Psoas muscle (tissue), 8 donors: ENCODE measurements at places on chromosomes 3 and 15. TPM values are rescaled to one million over a fixed set of nuclear protein-coding genes. Genes with fewer than 3 reads are reported as not detected.

FGD5 gene
- total RNA-seq: 10.6 TPM

HTR3E gene
- total RNA-seq: not detected

RAD18 gene
- total RNA-seq: 2.2 TPM

GRCh38 chr3:148077318-148077923 is 620.3 kb upstream of the AGTR1 start:
- no peak for DNase-seq
- no peaks in the 10 kb centered on the region for H3K4me1 ChIP-seq
- H3K27ac ChIP-seq: no peak overlapping the region
- no peaks in the 10 kb centered on the region for H3K36me3 ChIP-seq

DNA sequence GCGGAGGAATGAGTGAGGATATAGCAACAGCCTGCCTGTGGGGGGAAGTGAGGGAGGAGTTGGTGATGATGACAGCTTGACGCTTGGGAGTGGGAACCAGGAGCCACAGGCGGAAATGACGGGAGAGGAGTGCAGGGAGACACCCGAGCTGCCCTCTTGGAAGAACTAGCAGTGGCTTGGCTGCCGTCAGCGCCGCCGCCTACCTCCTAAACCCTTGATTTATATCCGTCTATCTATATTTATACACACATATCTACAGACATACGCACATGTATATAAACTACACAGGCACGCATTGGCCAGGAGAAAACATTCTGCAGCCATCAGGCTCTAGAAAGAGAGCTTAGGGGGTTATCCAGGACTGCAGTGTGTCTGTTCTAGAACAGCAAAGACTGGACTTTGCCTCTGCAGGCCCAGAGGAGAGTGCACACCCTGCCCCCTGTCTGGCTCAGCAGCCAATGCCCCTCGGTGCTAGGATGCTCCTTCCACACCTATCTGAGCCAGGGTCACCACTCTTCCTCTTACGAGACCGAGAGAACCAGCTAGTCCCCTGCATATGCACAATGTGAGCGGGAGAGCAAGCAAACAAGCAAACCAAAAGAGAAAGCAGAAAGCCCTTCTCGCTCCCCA is 45.3 kb upstream of the MAGEF1 start:
- H3K36me3 ChIP-seq: no peaks in the 10 kb centered on the region
- peak; percentile 88 for DNase-seq
- H3K4me3 ChIP-seq: no peak overlapping the region

DNA sequence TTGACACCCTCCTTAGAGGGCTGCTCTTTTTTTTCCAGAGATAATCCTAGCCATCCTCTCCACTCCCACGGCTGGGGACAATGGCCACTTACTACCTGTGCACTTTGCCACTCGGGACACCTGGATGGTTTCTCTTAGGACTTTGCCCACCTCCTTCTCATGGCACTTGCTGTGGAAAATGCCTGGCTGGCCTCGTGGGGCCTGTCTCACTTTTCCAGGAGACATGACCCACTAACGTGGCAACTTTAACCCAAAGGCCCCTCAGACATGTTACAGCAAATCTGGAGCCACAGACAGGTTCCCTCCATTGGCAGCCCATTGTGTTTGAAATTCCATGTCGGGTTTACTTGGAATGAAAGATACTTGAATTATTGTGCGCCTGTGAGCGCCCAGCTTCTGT is 29.4 kb upstream of the ESYT3 start:
- no peak for DNase-seq
- no peaks in the 10 kb centered on the region for H3K27me3 ChIP-seq
- H3K27ac ChIP-seq: no peak overlapping the region
- H3K4me1 ChIP-seq: peaks cover 3% of the 10 kb centered on the region
- H3K36me3 ChIP-seq: peaks cover 61% of the 10 kb centered on the region
- H3K4me3 ChIP-seq: no peak overlapping the region

GRCh38 chr3:66314455-66314854 is 93.7 kb downstream of the SLC25A26 start:
- no peaks in the 10 kb centered on the region for H3K4me1 ChIP-seq
- no peaks in the 10 kb centered on the region for H3K27me3 ChIP-seq
- H3K4me3 ChIP-seq: no peak overlapping the region
- DNase-seq: no peak

DNA sequence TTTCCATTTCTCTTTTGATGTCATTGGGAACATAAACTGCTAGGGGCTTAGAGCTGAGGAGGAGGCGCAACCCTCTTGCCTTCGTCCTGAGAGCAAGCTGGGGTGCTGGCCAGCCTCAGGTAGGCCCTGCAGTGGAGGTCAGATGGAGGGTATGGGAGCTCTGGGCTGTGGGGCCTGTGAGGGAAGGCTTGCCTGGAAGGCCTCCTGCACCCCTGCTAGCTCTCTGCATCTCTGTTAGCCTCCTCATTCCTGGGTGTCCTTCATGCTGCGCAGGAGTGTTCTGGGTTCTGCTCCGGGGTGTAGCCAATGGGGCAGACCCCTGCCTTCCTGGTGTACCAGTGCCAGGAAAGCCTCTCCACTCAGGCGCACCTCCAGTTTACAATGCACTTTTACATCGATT is 11.8 kb downstream of the GP5 start:
- H3K27ac ChIP-seq: no peak overlapping the region
- no peaks in the 10 kb centered on the region for H3K4me1 ChIP-seq
- no peaks in the 10 kb centered on the region for H3K27me3 ChIP-seq
- no peak for DNase-seq

- H3K4me3 ChIP-seq: no peak overlapping the region
- DNase-seq: no peak
- H3K27ac ChIP-seq: no peak overlapping the region
- no peaks in the 10 kb centered on the region for H3K27me3 ChIP-seq
- H3K36me3 ChIP-seq: no peaks in the 10 kb centered on the region
Observed at GRCh38 chr3:134294302-134295280, 43.9 kb upstream of the RYK start.

- no peaks in the 10 kb centered on the region for H3K27me3 ChIP-seq
- DNase-seq: no peak
- no peak overlapping the region for H3K4me3 ChIP-seq
- H3K36me3 ChIP-seq: no peaks in the 10 kb centered on the region
Observed at GRCh38 chr15:89794627-89795241, 18.6 kb downstream of the MESP2 start.

DNA sequence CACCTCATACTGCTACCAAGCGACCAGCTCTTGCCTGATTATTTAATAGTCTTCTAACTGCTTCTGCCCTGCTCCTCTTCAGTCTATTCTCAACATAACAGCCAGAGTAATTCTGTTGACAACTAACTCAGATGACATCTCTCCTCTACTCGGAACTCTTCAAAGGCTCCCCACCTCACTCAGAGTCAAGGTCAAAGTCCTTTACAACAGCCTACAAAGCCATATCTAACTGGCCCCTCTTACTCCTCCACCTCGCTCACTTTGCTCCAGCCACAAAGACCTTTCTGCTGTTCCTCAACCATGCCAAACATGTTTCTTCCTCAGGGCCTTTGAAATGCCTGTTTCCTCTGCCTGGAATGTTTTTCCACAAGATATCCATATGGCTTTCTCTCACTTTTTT is 43.6 kb downstream of the PIK3R4 start:
- no peak overlapping the region for H3K27ac ChIP-seq
- no peak for DNase-seq
- no peak overlapping the region for H3K4me3 ChIP-seq

- H3K4me3 ChIP-seq: no peak overlapping the region
- DNase-seq: no peak
- H3K27me3 ChIP-seq: no peaks in the 10 kb centered on the region
- H3K36me3 ChIP-seq: no peaks in the 10 kb centered on the region
Observed at GRCh38 chr3:166837535-166837934, 542.6 kb downstream of the ZBBX start.

DNA sequence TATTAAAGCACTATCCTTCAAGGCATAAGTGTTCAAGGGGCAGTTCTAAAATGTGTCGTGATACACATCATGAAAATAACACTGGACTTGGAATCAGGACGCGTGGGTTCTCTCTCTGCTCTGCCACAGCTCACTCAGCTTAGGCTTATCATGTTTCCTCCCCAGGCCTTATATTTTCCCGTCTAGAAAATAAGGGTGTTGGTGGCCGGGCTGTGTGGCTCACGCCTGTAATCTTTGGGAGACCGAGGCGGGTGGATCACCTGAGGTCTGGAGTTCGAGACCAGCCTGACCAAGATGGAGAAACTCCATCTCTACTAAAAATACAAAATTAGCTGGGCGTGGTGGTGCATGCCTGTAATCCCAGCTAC is 223.0 kb downstream of the OPA1 start:
- peaks cover 4% of the 10 kb centered on the region for H3K4me1 ChIP-seq
- H3K27me3 ChIP-seq: no peaks in the 10 kb centered on the region
- no peak overlapping the region for H3K27ac ChIP-seq
- no peaks in the 10 kb centered on the region for H3K36me3 ChIP-seq
- no peak overlapping the region for H3K4me3 ChIP-seq
- no peak for DNase-seq

DNA sequence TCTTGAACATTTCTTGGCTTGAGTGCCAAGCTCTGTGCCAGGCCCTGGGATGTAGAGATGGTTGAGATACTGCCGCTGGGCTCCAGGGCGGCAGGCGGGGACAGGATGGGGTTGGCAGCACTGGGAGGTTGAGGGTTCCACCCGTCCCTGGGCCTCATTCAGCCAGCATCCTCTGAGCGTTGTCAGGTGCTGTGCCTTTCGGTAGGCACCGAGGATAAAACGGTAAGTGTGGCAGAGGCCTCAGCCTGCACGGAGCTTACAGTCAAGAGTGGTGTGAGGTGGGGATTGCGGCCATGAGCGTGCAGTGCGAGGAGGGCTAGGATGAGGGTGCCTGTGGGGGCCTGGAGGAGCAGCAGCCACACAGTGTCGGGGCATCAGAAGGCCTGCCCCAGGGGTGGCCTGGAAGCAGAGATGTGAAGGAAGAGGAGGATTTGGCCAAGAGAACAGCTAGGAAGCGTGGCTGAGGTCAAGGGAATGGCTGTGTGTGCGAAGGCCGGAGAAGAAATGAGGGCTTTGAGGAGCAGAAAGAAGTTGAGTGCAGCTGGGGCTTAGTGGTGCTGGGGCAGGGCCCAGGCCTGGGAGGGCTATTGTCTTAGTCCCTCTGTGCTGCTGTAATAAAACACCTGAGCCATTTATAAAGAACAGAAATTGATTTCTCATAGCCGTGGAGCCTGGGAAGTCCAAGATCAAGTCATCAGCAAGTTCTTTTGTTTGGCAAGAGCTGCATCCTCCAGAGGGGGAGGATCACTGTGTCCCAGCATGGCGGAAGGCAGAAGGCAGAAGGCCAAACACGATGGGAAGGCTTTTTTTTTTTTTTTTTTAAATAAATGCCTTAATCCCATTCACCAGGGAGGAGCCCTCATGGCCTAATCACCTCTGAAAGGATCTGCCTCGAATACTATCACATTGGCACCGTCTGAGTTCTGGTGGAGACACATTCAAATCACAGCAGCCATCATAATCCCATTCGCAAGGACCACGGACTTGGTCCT is 22.7 kb downstream of the CORO2B start:
- H3K4me1 ChIP-seq: no peaks in the 10 kb centered on the region
- no peaks in the 10 kb centered on the region for H3K36me3 ChIP-seq
- no peak for DNase-seq
- H3K4me3 ChIP-seq: no peak overlapping the region
- no peak overlapping the region for H3K27ac ChIP-seq
- no peaks in the 10 kb centered on the region for H3K27me3 ChIP-seq

DNA sequence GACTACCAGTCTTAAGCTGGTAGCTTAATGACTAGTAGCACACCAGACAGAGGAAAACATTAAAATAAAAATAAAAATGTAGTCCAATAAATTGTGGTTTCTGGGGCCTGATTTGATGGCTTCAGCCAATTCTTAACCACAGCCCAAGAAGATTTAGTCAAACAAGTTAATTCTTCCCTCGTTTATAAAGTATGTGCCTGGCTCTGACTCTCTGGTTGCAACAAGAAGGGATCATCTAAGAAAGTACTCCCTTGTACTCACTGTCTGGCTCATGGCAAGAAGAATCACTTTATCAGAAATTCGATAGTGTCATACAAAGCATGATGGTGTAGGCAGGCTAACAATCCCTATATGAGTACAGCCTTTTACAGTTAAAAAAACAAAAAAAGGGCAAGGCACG is 141.9 kb downstream of the P3H2 start:
- H3K4me1 ChIP-seq: peaks cover 6% of the 10 kb centered on the region
- H3K4me3 ChIP-seq: no peak overlapping the region
- DNase-seq: no peak
- no peak overlapping the region for H3K27ac ChIP-seq
- no peaks in the 10 kb centered on the region for H3K36me3 ChIP-seq

- no peaks in the 10 kb centered on the region for H3K36me3 ChIP-seq
- no peaks in the 10 kb centered on the region for H3K4me1 ChIP-seq
Observed at GRCh38 chr15:39657668-39658067, 76.8 kb downstream of the THBS1 start.

DNA sequence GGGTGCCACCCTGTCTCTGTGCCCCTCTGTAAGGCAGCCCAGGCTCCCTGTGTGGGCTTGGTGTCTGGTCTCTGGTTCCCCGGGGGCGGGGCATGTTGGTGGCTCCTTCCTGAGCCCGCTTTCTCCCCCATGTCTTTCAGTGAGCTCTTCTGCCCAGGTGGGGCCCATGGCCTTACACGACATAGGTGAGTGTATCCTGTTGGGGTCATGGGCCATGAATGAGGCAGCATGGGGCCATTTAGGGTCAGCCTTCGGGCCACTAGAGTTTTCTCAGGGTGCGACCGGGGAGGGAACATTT is 195.1 kb downstream of the UBE3A start:
- no peaks in the 10 kb centered on the region for H3K36me3 ChIP-seq
- H3K4me3 ChIP-seq: no peak overlapping the region
- H3K4me1 ChIP-seq: no peaks in the 10 kb centered on the region
- H3K27ac ChIP-seq: no peak overlapping the region
- H3K27me3 ChIP-seq: no peaks in the 10 kb centered on the region

GRCh38 chr3:42302924-42303634 is 37.1 kb upstream of the CCK start:
- H3K27me3 ChIP-seq: no peaks in the 10 kb centered on the region
- H3K4me1 ChIP-seq: no peaks in the 10 kb centered on the region
- DNase-seq: no peak
- H3K36me3 ChIP-seq: no peaks in the 10 kb centered on the region
- no peak overlapping the region for H3K4me3 ChIP-seq
- no peak overlapping the region for H3K27ac ChIP-seq

- H3K27ac ChIP-seq: no peak overlapping the region
- H3K4me1 ChIP-seq: no peaks in the 10 kb centered on the region
- no peak overlapping the region for H3K4me3 ChIP-seq
- no peaks in the 10 kb centered on the region for H3K36me3 ChIP-seq
Observed at GRCh38 chr3:7285505-7285904, 424.6 kb downstream of the GRM7 start.

DNA sequence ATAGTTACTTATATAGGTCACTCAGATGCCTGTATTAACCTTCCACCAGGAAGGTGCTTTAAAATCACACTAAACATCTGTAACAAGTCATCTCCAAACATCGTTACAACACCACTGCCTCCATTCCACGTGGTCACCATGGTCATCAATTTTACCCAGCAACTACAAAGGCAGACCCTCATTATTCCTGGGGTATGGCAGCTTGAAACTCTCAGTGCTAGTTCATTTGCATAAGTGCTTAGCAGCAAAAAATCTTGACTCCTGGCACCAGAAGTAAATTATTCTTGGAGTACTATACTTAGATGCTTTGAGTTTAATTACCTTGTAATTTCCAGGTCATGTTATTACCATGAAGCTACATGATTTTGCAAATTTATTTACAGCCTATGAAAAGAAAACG is 250.6 kb downstream of the KBTBD8 start:
- no peaks in the 10 kb centered on the region for H3K36me3 ChIP-seq
- no peak overlapping the region for H3K27ac ChIP-seq
- no peaks in the 10 kb centered on the region for H3K27me3 ChIP-seq
- no peaks in the 10 kb centered on the region for H3K4me1 ChIP-seq
